Stimulated activated CD4-positive, alpha-beta T cell treated with anti-CD3 and anti-CD28 coated beads, TNF-alpha, amount 100 ng/mL, for 4 hours (primary cell): ENCODE measurements at places on chromosomes 12 and 14.

- no peak for DNase-seq
Observed at GRCh38 chr12:49808686-49809380, 19.4 kb downstream of the NCKAP5L start.

- DNase-seq = no peak
Observed at GRCh38 chr14:63174760-63175191, 29.5 kb upstream of the RHOJ start.

DNA sequence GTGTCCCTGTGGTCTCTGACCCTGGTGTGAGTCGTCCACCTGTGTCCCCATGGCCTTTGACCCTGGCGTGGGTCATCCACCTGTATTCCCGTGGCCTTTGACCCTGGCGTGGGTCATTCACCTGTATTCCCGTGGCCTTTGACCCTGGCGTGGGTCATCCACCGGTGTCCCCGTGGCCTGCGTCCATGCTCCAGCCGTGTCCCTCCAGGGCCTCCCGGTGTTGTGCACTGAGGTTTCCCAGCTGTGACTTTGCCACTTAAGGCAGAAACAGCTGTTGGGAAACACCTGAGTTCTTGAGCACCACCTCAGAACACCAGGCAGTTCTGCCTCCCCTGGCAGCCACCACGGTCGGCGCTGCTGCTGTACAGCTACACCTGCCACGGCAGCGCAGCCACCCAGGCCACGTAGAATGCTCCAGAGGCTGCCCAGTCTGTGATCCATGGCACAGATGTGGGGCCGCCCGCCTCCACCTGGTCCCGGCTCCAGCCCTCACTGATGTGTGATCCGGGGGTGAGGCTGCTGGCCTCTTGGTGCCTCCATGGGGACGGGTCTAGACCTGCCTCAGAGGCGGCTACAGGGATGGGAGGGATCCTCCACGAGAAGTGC lies 69.1 kb upstream of the GALNT9 start:
- no peak for DNase-seq

- no peak for DNase-seq
Observed at GRCh38 chr14:76541594-76542219, 165.8 kb downstream of the ESRRB start.

- DNase-seq = no peak
Observed at GRCh38 chr12:132169376-132169775, 25.1 kb downstream of the NOC4L start.

GRCh38 chr14:52808101-52808500 lies 16.7 kb upstream of the GNPNAT1 start:
- DNase-seq = no peak

DNA sequence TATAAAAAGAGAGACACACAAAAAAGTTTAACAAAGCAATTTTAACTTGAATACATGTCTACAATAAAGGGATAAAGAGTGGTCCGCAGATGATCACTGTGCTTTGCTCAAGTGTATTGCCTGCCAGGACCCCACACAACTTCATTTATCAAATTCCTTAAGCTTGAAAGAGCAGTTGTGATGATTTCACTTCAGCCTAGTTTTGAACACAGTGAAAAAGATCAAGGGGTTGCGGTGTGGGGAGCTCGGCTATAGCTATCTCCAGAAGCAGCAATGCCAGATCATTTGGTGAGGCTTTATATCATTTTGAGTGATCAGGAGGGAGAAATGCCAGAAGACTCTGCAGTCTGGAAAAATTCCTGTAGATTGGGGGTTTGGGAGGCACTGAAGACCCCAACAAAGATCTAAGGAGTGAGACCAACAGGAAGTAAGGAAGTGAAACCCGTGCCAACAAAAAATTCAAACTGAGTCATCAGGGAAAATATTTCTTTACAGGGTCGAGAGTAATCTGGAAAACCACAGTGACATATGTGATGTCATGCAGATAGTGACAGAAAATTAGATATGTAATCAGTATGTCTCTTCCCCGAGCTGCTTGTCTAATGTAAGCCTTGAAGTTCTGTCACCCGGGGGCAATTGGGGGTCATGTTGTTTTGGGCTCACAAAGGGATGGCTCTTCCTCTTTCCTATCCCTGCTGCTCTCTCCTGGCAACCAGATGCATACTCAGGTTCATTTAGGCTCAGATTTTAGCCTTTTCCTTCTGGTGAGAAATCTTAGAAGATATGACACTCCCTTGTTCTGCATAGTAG lies 221.8 kb downstream of the MSRB3 start:
- no peak for DNase-seq

DNA sequence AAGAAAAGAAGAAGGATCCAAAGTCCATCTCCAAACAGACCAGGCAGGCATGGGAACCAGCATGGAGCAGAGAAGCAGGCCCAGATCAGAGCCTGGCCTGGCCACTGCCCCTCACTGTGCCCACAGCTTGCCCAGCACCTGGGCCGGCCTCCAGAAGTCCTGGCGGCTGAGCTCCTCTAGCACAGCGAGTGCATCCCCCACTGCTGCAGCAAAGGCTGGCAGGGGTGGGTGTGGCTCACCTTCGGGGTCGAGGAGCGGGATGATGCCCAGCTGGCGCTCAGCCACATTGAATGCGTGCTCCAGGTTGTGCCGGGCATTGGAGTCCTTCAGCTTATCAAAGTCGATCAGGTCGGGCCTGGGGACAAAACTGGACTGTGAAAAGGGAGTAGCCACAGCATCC lies 78.7 kb downstream of the SPTB start:
- no peak for DNase-seq

DNA sequence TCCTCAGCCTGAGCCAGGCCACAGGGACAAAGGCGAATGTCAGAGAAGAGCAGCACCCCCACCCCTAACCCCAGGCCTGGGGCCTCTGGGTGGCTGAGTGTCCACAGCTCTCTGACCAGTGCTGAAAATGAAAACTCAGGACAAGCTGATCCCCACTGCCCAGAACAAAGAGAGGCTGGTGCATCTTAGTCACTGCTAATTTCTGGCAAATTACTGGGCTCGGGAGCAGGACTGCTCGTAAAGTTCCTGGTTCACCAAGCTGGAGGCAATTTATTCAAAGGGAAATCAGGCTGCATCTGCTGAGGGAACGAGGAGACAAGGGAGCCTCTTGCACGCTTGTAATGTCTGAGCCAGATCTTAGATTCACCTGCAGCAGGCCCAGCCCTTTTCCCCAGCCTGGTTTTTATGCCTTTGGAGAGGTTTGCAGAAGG lies 43.2 kb downstream of the CALM1 start:
- no peak for DNase-seq

GRCh38 chr12:91052026-91052425 lies 5.8 kb downstream of the KERA start:
- DNase-seq = no peak

DNA sequence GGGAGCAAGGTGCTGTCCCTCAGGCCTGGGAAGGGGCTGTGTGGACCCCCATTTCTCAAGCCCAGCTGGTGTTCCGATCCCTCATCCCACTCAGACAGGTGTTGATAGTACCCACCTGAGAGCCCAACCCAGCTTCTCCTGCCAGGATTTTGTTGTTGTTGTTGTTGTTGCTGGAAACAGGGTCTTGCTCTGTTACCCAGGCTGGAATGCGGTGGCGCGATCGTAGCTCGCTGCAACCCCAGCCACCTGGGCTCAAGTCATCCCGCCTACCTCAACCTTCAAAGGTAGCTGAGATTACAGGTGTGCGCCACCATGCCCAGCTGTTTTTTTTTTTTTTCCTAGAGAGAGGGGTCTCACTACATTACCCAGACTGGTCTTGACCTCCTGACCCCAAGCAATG lies 209.9 kb downstream of the PHETA1 start:
- no peak for DNase-seq
